ENCODE measurements at places on chromosomes 16 and 17.
A peak's percentile ranks its signal among the peaks of the same experiment; 100 is the strongest.

GRCh38 chr17:62321451-62321850, 58.9 kb upstream of the EFCAB3 start:
- DNase-seq: no peak

DNA sequence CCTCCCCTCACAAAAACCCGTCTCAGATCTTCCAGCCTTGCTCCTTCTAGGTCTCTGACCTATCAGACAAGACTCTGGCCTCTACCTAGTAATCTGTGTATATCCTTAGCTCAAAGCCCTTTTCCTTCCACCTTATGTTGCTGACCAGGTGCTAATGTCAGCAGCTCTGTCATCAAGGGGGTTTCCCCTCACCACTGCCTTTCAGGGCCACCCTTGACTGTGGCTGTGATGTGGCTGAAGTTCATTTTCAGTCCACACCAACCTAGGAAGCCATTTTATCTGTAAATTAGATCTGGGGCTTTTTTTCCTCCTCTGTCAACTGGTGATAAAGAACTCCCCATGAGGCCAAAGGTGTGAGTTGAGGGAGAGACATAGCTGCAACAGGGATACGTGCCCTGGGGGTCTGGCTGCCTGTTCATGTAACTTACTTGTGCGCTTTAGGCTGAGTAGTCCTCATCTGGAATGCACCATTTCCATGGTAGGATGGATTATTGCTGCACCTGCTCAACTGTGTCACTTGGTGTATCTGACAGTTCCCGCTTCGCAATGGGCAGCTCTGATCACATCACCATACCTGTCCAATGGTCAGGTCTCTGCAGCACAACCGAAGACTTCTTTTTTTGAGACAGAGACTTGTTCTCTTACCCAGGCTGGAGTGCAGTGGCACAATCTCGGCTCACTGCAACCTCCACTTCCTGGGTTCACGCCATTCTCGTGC, 14.7 kb upstream of the RUNDC3A start:
- DNase-seq: no peak

- DNase-seq: no peak
Measured at GRCh38 chr17:7647018-7647417, 3.7 kb upstream of the ATP1B2 start.

DNA sequence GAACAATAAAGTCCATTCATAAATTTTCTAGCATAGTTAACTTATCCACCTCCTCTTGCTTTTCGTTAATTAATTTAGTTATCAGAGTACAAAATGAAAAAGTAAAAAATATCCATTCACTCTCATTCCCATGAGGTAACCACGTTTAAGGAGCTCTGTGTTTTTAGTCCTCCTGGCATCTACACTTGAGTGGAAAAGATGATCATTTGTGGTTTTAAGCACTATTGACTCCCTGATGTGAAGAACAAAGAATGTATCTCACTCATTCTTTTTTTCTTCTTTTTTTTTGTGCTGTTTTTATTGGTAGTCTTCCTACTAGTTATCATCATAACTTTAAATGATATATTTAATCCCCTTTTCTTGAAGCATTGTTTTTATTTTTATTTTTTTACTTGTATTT, 26.1 kb downstream of the QPRT start:
- no peak for DNase-seq

- no peak for DNase-seq
Measured at GRCh38 chr16:86806838-86807351, 228.5 kb downstream of the FOXL1 start.

DNA sequence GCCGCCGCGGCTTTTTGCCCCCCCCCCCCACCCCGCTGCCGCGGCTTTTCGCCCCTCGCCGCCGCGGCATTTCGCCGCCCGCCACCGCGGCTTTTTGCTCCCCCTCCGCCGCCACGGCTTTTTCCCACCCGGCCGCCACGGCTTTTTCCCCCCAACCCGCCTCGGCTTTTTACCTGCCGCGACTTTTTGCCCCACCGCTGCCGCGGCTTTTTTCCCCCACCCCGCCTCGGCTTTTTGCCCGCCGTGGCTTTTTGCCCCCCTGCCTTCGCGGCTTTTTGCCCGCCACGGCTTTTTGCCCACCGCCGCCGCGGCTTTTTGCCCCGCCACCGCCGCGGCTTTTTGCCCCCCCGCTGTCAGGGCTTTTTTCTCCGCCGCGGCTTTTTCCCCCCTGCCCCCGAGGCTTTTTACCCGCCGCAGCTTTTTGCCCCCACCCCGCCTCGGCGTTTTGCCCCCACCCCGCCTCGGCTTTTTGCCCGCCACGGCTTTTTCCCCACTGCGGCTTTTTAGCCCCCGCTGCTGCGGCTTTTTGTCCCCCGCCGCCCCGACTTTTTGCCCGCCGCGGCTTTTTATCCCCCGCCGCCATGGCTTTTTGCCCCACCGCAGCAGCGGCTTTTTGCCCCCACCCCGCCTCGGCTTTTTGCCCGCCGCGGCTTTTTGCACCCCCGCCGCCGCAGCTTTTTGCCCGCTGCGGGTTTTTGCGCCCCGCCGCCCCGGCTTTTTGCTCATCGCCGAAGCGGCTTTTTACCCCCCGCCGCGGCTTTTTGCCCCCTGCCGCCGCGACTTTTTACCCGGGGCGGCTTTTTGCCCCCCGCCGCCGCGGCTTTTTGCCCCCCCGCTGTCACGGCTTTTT, 527.8 kb upstream of the WSB1 start:
- DNase-seq: peak; percentile 2

GRCh38 chr16:12120217-12120981, 143.9 kb downstream of the SNX29 start:
- no peak for DNase-seq
